ENCODE measurements at places on chromosomes 3 and 15.

DNA sequence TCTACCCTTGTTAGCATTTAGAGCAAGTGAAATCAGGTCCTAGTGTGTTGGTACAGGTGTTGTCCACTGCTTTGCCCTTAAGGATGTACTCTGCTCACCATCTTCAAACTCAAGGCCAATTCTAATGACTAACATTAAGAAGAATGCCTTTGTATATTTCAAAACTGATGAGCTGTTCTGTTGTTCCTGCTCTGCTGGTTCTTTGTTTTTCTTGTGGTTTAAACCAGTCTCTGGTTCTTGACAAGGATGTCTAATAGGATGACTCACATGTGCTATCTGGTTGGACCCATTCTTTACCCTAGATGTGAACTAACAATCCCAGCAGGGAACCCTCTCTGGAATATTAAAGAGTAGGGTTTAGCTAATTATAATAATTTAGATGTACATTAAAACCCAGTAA lies 17.3 kb downstream of the ABHD5 start:
- H3K27me3 ChIP-seq = no peaks in the 10 kb centered on the region
- no peak overlapping the region for H3K27ac ChIP-seq
- H3K4me3 ChIP-seq = no peak overlapping the region

DNA sequence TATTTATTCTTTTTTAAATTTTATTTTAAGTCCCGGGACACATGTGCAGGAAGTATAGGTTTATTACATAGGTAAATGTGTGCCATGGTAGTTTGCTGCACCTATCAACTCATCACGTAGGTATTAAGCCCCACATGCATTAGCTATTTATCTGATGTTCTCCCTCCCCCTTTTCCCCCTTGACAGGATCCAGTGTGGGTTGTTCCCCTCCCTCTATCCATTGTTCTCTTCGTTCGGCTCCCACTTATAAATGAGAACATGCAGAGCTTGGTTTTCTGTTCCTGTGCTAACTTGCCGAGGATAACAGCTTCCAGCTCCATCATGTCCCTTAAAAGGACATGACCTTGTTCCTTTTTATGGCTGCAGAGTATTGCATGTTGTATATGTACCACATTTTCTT lies 220.3 kb downstream of the OCA2 start:
- H3K27ac ChIP-seq = no peak overlapping the region
- no peaks in the 10 kb centered on the region for H3K36me3 ChIP-seq
- H3K27me3 ChIP-seq = no peaks in the 10 kb centered on the region
- H3K4me1 ChIP-seq = no peaks in the 10 kb centered on the region
- no peak for DNase-seq

DNA sequence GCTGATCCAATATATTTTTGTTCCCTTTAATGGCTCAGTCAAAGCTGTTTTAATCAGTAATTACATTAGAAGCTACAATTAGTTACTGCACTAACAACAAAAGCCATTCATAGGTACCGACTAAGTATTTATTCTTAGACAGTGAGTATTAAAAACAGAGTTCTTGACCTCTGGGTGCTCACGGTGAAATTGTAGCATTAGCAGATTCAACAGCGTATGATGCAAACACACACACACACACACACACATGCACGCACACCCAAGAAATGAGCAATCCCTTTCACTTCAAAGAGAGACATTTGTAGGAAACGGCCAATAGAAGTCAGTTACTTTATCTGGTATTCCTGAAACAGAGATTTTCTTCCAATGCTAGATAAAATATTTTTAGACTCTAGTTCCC lies 27.0 kb upstream of the MITF start:
- no peak overlapping the region for H3K27ac ChIP-seq
- H3K4me1 ChIP-seq = no peaks in the 10 kb centered on the region
- H3K27me3 ChIP-seq = no peaks in the 10 kb centered on the region
- no peak for DNase-seq

DNA sequence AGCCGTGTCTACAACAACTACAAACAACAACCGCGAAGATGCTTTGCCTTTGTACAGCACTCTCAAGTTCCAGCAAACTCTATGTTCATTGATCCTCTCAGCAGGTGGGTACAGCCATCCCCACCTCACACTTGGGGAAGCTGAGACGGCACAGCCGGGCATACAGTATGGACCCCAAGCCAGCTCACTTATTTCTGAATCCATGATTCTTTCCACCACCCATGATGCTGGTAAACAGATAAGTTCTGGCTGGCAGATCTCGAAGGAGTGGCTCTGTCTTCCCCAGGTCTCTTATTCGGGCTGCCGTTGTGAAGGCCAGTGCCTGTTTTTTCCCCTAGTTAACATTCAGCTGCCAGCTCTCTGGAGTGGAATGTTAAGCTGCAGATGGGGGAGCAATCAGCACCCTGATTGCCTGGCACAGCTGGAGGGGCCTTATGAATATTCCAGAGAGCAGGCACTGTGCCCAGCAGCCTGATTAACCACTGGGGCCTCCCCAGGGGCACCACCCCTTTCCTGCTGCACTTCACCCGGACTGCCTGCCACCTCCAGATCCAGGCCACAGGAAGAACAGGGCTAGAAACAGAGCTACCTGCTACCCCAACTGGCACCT lies 73.2 kb downstream of the CORO2B start:
- peaks cover 2% of the 10 kb centered on the region for H3K27me3 ChIP-seq
- DNase-seq = no peak
- H3K27ac ChIP-seq = no peak overlapping the region
- H3K36me3 ChIP-seq = no peaks in the 10 kb centered on the region
- no peaks in the 10 kb centered on the region for H3K4me1 ChIP-seq

- no peak overlapping the region for H3K4me3 ChIP-seq
- no peaks in the 10 kb centered on the region for H3K36me3 ChIP-seq
- DNase-seq = no peak
- H3K4me1 ChIP-seq = peaks cover 5% of the 10 kb centered on the region
- peaks cover 15% of the 10 kb centered on the region for H3K27me3 ChIP-seq
Measured at GRCh38 chr3:185421577-185422232, 58.8 kb downstream of the MAP3K13 start.

DNA sequence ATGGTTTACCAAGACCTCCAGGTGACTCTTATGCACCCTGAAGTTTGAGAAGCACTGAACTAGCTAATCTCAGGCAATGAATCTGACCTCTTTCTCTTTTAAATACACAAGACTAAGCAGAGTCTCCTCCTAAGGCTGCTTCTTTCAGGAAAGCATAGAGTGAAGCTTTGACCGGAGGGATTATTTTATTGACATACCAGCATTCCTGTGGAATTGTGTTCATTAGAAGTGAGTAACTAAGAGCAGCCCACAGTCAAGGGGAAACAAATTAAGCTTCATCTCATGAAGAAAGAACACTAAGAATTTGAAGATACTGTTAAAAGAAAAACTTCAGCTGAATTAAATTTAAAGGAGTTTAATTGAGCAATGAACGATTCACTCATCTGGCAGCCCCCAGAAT lies 963.5 kb downstream of the NTRK3 start:
- no peak overlapping the region for H3K27ac ChIP-seq
- H3K27me3 ChIP-seq = no peaks in the 10 kb centered on the region
- H3K4me1 ChIP-seq = no peaks in the 10 kb centered on the region

DNA sequence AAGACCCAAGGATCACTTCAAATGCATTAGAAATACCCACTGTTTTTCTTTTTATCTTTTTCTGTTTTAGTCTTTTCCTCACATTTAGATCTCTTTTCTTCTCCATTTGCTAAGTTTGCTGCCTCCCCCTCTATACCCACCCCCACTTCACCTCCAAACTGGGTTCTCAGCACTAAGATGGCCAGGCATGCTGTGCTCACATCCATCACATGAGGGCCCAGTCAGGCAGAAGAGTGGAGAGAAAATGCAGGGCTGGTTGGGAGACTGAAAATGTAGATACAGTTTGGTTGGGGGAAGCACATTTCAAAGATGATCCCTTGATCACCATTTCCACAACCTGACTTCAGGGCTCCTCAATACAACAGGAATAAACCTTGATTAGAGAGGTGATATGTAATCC lies 8.7 kb downstream of the GAP43 start:
- DNase-seq = no peak
- H3K27ac ChIP-seq = no peak overlapping the region
- no peaks in the 10 kb centered on the region for H3K4me1 ChIP-seq
- no peaks in the 10 kb centered on the region for H3K36me3 ChIP-seq

- no peak overlapping the region for H3K4me3 ChIP-seq
- DNase-seq = no peak
- no peaks in the 10 kb centered on the region for H3K27me3 ChIP-seq
- H3K4me1 ChIP-seq = peaks cover 6% of the 10 kb centered on the region
- H3K36me3 ChIP-seq = no peaks in the 10 kb centered on the region
- H3K27ac ChIP-seq = no peak overlapping the region
Measured at GRCh38 chr3:180306691-180307090, 270.0 kb upstream of the PEX5L start.

- no peak for DNase-seq
- H3K36me3 ChIP-seq = peaks cover 4% of the 10 kb centered on the region
- H3K27me3 ChIP-seq = no peaks in the 10 kb centered on the region
- H3K4me1 ChIP-seq = peaks cover 34% of the 10 kb centered on the region
Measured at GRCh38 chr15:56984681-56985481, 66.4 kb downstream of the TCF12 start.

Measured in activated CD8-positive, alpha-beta memory T cell treated with anti-CD3 and anti-CD28 coated beads, Interleukin-2, amount 10 ng/mL, durations not matched to agents 7 days and 5 days (primary cell).